Esophagus muscularis mucosa (tissue), 4 donors: ENCODE measurements at places on chromosomes 5 and 9. TPM values are rescaled to one million over a fixed set of nuclear protein-coding genes. Genes with fewer than 3 reads are reported as not detected.

DNA sequence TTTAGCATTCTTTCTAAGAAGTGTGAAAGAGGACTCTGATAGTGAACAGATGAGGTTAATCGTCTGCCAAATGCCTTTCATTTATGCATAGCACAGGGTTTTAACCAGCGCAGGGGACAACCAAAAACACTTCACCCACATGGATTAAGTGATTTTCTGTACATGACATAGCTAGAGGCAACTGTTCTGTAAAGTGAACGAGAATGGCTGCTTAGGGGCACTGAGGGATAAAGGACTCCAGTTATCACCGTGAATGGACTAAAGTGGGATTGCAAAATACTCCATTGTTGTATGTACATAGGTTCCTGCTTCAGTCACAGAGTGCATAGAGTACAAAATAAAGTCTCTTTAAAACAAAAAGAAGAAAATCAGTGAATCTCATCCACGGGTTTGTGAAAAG lies 456.8 kb downstream of the DMAC1 start:
- DNase-seq, result no peak

GRCh38 chr5:132258102-132259068 lies 889 bp downstream of the PDLIM4 start:
- no peak for DNase-seq

DNA sequence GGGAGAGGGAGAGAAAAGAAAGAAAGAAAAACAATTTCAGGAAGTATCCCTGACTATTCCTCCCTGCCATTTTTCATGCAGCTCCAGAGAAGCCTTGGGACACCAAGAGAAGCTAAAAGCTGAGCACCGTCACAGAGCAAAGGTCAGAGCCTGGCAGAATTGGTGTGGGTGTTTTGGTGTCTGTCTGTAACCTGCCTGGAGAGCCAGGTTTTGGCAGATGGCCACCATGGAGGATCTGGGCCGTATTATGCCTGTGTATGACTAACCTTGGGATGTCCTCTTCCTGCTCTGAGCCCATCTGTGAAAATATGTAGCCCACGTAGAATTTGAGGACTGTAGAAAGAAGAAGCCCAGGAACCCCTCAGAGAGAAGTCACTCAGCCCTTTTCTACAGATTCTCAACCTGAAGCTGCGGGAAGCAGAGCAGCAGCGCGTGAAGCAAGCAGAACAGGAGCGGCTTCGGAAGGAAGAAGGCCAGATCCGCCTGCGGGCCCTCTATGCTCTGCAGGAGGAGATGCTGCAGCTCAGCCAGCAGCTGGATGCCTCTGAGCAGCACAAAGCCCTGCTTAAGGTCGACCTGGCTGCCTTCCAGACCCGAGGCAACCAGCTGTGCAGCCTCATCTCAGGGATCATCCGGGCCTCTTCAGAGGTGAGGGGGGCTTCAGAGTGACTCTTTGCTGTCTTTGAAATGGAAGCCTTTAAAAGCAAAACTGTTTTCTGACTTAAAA lies 18.8 kb downstream of the GLE1 start:
- DNase-seq, result no peak

GRCh38 chr9:2524601-2525000 lies 97.0 kb upstream of the VLDLR start:
- no peak for DNase-seq

GRCh38 chr5:143064676-143065075 lies 294.5 kb downstream of the ARHGAP26 start:
- no peak for DNase-seq

GRCh38 chr5:133386662-133387061 lies 225.7 kb downstream of the FSTL4 start:
- no peak for DNase-seq

DNA sequence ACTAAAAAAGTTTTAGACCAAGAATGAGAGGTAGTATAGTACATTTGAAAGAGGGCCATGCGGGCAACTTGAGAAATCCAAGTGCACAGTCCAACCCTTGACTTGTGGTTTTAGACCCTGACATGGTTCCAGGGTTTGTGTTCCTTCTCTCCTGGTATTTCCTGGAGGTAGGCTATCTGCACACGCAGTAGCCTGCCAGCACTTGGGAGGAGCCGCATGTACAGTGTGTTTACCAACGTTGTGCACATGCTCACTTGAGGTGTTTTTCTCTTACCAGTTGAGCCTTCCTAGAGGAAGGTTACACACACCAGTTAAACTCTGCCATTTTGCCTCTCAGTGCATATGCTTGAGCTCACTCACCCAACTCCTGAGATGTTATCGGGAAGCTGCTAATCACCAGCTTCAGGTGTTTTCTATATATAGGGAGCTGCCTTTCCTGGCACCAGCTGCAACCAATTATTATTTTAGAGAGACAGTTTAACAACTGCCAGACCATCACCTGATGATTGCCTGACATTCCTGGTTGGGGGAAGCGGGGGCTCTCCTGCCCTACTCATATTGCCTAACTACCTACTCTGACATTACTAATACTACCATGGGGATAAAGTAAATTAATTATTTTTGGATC lies 593.4 kb upstream of the TUSC1 start:
- no peak for DNase-seq

- no peak for DNase-seq
Measured at GRCh38 chr5:138606378-138607064, 31.3 kb upstream of the HSPA9 start.

GRCh38 chr5:68845131-68845530 lies 248.7 kb upstream of the SLC30A5 start:
- no peak for DNase-seq

GRCh38 chr5:121350181-121350930 lies 501.3 kb upstream of the FTMT start:
- no peak for DNase-seq

DNA sequence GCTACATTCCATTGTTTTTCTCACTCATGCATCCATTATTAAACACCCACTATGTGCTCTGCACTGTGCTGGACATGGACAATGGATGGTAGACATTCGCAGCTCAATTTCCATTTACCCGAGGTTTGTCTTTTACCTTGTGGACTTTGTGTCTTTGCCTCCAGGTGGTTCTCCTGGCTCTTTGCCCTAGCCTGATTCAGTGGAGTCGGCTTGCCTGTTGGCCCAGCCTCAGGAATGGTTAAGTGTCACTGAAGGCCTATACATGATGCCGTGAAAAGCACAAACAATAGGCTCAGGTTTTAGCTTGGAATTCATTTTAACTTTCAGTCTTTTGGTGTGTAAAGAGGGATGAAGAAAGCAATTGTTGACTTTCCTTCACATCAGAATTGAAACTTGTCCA lies 16.5 kb upstream of the DMRT3 start:
- DNase-seq, result no peak

GRCh38 chr9:4515958-4516375 lies 25.7 kb downstream of the SLC1A1 start:
- DNase-seq, result no peak

- no peak for DNase-seq
Measured at GRCh38 chr5:83760579-83760978, 39.9 kb upstream of the HAPLN1 start.

DNA sequence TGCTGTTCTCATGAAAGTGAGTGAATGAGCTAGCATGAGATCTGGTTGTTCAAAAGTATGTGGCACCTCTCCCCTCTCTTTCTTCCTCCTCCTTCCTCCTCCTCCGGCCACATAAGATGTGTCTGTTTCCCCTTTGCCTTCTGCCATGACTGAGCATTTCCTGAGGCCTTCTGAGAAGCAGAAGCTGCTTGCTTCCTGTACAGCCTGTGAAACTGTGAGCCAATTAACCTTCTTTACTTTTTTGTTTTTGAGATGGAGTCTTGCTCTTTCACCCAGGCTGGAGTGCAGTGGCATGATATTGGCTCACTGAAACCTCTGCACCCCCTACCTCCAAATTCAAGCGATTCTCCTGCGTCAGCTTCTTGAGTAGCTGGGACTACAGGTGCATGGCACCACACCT lies 6.1 kb downstream of the S100Z start:
- DNase-seq, result no peak

- no peak for DNase-seq
Measured at GRCh38 chr9:110688329-110688728, 19.7 kb downstream of the MUSK start.

- no peak for DNase-seq
Measured at GRCh38 chr9:107946364-107947141, 457.0 kb upstream of the KLF4 start.

GRCh38 chr9:88425538-88425950 lies 37.3 kb downstream of the SPIN1 start:
- no peak for DNase-seq

GRCh38 chr5:127700237-127700766 lies 2.9 kb upstream of the CCDC192 start:
- DNase-seq, result no peak

- no peak for DNase-seq
Measured at GRCh38 chr9:100011062-100011681, 87.6 kb downstream of the ERP44 start.

DNA sequence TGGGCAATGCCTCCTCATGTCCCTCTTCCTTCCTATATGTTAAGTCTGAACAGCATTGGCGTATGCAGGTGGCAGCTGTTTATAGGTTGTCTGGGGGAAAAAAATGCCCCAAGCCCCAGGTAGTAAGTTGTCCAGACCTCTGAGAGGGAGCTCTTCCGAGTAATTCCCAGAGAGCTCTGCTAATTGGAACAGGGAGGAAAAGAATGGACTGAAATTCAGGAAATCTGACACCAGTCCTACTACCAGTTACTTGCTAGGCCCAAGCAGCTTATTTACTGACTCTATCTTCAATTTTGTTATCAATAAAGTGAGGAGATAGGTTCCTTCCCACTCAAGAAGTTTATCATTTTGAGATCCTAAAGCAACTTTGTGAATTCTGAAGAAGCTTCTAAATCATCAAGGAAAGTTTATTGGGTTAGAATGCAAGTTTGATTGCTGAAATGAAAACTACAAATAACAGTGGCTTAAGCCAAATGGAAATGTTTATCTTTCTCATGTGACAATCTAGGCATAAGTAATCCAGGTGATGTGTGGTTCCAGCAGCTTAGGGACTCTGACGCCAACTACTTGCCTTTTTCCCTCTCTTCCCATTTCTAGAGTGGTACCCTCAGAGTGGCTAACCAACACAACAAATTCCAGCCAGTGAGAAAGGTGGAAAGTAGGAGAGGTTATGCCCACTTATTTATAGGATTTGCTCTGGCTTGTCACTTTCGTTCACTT lies 5.6 kb downstream of the STK32A start:
- no peak for DNase-seq

GRCh38 chr5:174816858-174817257 lies 92.5 kb downstream of the MSX2 start:
- DNase-seq, result no peak

- DNase-seq, result no peak
Measured at GRCh38 chr5:153660919-153661318, 170.4 kb downstream of the GRIA1 start.

DNA sequence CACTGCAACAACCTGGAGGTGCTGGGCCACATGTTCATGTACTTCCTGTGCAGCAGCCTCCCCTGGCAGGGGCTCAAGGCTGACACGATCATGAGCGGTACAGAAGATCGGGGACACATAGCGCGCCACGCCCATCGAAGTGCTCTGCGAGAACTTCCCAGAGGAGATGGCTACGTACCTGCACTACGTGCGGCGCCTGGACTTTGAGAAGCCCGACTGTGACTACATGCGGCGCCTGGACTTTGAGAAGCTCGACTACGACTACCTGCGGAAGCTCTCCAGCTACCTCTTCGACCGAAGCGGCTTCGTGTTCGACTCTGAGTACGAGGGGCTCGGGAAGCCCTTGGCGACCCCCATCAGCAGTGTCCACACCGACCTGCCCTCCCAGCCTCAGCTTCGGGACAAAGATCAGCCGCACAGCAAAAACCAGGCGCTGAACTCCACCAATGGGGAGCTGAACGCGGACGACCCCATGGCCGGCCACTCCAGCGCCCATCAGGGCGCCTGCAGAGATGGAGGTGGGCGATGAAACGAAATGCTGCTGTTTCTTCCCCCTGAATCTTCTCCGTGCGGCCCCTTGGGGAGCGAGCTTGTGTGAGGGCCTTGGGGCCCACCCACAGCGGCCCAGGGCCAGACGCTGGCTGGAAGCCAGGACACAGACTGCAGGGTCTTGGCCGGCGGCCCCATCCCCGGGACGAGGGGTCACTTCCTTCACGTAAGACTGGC lies 56.5 kb downstream of the JAK2 start:
- no peak for DNase-seq

DNA sequence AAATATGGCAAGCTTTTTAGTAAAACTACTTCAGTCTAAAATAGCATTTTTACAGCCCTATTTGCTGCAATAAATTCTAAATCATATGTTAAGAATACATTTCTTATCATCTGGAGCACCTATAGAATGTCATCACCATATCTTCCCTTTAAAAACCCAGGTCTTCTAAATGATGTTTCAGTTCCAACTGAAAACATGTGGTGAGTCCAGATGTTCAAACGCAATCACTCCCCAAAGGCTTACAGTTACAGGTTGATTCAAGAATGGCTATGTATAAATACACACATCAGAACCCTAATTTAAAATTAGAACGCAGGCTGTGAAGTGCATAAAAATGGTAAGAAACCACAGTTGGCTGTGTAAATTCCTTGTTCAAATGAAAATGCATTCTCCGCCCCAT lies 796.3 kb downstream of the MAT2B start:
- no peak for DNase-seq

GRCh38 chr5:98839469-98840383 lies 66.3 kb downstream of the RGMB start:
- DNase-seq, result no peak

GRCh38 chr5:78765116-78765515 lies 116.5 kb upstream of the LHFPL2 start:
- no peak for DNase-seq

DNA sequence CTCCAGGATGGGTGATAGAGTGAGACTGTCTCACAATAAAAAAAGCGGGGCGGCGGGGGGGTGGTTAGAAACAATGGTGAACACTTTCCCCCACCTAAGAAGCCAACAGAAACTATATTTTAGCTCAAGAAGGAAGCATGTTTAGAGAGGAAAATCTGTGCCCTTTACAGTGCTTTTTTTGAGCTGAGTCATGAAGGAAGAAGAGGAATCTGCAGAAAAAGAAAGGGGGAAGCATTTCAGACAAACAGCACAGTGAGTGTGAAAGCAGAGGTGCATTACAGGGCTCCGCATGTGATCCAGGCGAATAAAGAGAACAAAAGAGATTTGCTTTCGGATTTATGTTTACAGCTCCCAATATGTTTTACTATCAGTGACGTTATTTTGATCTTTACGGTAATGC lies 1504.6 kb upstream of the WWC1 start:
- DNase-seq, result no peak

The NUTM2G gene
- not detected for total RNA-seq

The LCN10 gene
- total RNA-seq, result 12.6 TPM

The SPINK1 gene
- total RNA-seq, result not detected

The C9orf50 gene
- total RNA-seq, result not detected

The FAM13B gene
- 54.8 TPM for total RNA-seq

The NRARP gene
- total RNA-seq, result 7.9 TPM

The DNAJA1 gene
- 63.1 TPM for total RNA-seq

The HRH2 gene
- 10.9 TPM for total RNA-seq

The MLLT3 gene
- total RNA-seq, result 14.1 TPM

The AQP7 gene
- total RNA-seq, result 1.2 TPM

The PCDHB11 gene
- 3.2 TPM for total RNA-seq

The MAPK9 gene
- total RNA-seq, result 37.8 TPM

The GLDC gene
- not detected for total RNA-seq

The PCDHGA7 gene
- total RNA-seq, result 9.1 TPM

The MUSK gene
- total RNA-seq, result 3.5 TPM

The TRIM23 gene
- 16.2 TPM for total RNA-seq
